ENCODE measurements at places on chromosomes 11 and 22. TPM values are rescaled to one million over a fixed set of nuclear protein-coding genes. Genes with fewer than 3 reads are reported as not detected.

DNA sequence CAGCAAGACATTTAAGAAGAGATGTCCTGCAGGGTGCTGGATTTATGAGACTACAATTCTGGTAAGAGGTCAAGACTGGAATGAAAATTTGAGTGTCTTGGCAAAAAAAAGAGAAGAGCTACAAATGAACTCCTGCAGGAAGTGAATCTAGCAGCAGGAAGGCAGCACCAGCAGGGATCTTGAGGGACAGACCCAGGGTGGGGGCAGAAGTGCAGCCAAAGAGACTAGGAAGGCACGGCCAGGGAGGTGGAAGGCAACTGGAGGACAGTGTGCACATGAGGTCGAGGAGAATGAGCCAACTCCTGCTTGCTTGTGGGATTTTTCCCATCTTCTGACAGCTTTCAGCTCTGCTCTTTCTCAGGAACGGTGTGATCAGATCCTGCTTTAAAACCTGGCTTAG is 263.2 kb downstream of the BUD13 start:
- H3K27ac ChIP-seq, result no peak overlapping the region
- no peaks in the 10 kb centered on the region for H3K4me1 ChIP-seq
- H3K36me3 ChIP-seq, result no peaks in the 10 kb centered on the region
- peaks cover 14% of the 10 kb centered on the region for H3K27me3 ChIP-seq
- no peak overlapping the region for H3K4me3 ChIP-seq

DNA sequence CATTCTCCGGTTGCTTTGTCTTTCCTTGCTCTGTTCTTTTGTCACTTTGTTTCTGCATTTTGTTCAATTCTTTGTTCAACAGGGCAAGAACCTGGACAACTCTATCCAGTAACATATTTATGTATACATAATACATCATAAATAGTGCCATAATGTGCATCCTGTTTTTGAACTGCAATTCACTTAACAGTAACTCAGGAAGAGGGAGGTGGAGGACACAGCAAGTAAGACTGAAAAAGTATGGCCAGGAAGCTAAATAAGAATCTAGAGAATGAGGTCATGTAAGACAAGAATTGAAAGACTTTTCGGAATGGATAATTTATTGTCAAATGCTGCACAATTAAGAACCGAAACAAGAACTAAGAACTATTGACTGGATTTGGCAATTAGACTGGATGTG is 29.2 kb upstream of the CHORDC1 start:
- peaks cover 16% of the 10 kb centered on the region for H3K4me1 ChIP-seq
- H3K36me3 ChIP-seq, result no peaks in the 10 kb centered on the region
- no peak for DNase-seq
- H3K27ac ChIP-seq, result no peak overlapping the region

DNA sequence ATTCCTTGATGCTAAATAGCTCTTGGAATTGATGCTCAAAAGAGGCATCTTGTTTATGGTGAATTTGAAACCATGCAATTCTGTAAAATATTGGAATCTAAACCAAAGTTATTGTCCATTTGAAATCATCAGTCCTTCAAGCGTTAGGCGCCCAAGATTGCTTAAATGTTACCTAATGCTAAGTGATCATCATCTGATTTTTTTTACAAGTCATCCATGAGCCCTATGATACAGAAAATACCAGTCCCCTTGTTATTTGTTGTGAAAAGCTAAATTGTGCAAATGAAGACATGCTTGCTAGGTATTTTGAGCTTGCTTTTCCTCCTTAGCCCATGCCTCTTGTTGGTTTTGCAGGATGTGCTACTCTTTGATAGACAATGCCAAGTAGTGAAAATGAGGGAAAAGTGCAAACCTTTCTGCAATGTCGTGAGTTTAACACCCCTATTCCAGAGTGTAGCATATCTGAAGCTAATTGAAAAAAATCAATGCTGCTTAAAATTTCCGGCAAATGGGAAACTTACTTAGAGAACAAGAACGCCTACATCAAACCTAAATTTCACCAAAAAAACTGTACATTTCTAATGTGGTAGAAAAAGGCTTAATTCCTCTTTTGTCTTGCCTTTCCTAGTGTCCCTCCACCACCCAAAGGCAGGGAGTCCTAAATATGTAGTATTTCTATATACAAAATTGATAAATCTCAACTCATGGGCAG is 1.9 kb downstream of the GRK3 start:
- no peak for DNase-seq
- peaks cover 4% of the 10 kb centered on the region for H3K27me3 ChIP-seq
- peaks cover 1% of the 10 kb centered on the region for H3K36me3 ChIP-seq
- peaks cover 41% of the 10 kb centered on the region for H3K4me1 ChIP-seq
- H3K27ac ChIP-seq, result no peak overlapping the region

GRCh38 chr11:57427727-57428082 is 784 bp upstream of the SLC43A3 start:
- no peak for DNase-seq
- peak overlapping the region; percentile 96 for H3K27ac ChIP-seq
- peak overlapping the region; percentile 95 for H3K4me3 ChIP-seq
- H3K36me3 ChIP-seq, result peaks cover 39% of the 10 kb centered on the region
- peaks cover 27% of the 10 kb centered on the region for H3K4me1 ChIP-seq

OR8G5 gene
- not detected for total RNA-seq

APOA5 gene
- total RNA-seq, result not detected

OR51B2 gene
- not detected for total RNA-seq
